ENCODE measurements at places on chromosomes 13 and 19. TPM values are rescaled to one million over a fixed set of nuclear protein-coding genes. Genes with fewer than 3 reads are reported as not detected.

GRCh38 chr13:29885989-29886388, 35.6 kb upstream of the UBL3 start:
- DNase-seq: no peak

The ZNF234 gene
- 11.0 TPM for polyA plus RNA-seq

The IZUMO2 gene
- 0.16 TPM for polyA plus RNA-seq

The DMKN gene
- 127 TPM for polyA plus RNA-seq

DNA sequence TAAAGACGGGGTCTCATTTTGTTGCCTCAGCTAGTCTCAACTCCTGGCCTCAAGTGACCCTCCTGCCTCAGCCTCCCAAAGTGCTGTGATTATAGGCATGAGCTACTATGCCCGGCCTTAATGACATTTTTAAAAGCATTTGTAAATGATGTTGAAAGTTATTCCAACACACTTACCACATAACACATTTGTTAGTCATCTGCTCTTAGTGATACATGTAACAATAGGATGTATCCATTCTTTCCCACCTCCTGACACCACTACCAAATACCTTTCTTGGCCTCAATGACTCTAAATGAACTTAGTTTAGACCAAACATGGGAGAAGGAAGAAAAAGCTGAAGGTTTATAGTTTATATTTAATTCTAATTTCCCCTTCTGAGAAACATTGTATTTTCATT, 59.8 kb upstream of the MEDAG start:
- DNase-seq: no peak

DNA sequence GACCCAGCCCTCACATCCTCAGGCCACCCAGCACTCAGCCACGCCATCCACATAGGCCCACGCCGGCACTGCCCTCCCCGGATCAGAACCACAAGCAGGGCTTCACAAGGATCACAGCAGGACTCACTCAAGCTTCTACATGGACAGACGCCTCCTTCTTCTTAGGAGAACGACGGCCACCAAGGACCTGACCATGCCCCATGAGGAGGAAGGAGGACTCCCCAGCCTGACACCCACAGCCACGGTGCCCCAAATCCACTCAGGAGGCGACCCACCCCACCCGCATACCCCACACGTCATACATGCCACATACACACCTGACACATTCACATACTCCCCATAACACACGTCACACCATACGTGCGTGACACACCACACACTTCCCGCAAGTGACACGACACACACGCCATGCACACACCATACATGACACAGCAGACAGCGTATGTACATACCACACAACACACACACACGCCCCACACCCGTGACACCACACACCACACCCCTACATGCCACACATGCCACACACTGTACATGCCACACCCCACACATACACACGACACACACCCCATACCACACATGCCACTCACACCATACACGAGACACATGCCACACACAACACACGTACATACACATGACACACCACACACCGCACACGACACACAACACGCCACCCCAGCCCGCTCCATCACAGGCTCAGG, 50.4 kb downstream of the MLLT1 start:
- DNase-seq: no peak

The TNNI3 gene
- 6.6 TPM for polyA plus RNA-seq

The KIR2DL4 gene
- not detected for polyA plus RNA-seq

DNA sequence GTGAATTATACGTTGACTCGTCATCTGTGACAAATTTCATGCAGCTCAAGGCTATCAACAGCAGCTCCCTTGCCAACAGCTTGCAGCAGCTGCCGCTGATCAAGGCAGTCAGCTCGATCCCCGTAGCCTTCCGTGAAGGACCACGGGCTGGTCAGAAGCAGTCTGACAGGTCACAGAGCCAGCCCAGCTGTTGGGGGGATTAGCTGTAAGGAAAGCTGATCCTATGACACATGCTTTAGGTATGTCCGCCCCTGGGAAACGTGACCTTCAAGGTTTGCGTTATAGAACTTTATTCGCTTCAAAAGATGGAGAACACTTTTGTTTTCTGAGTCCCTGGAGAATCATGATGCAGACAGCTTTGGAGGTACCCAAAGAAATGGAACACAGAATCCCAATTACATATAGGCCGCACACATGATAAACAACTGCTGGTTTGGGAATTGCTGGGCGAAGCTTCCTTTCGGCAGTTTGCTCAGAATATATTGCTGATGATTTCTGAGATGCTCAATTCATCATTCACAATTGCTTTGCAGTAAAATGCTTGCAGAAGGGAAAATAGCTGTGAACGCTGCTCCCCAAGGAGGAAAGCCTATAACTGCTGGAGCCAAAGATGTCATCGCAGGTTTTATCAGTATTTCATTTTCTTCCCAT, 62.6 kb upstream of the USP29 start:
- peak; percentile 82 for DNase-seq

GRCh38 chr19:17751912-17752273, 616 bp downstream of the FCHO1 start:
- DNase-seq: no peak

- DNase-seq: no peak
Observed at GRCh38 chr13:95703576-95703975, 26.6 kb downstream of the DNAJC3 start.

- DNase-seq: no peak
Observed at GRCh38 chr19:16441661-16442162, 30.1 kb downstream of the EPS15L1 start.

DNA sequence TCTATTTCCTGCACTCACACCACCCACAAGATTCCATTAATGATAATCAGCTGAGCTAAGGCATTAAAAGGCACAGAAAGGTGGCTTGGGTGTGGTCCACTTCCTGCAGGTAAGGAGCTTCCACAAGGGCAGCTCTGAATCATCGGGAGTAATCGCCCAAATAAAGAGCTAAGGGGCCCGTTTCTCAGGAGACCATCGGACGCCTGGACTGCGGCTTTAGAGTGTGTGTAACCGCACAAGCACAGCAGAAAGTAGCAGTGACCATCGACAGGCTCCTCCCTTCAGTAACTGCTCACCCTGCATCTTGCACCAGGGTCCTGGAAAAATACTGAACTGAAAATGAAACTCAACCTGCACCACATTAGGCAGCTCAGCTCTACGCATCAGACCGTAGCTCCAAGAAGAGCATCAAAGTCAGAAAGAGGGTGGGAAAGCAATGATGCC, 6.0 kb downstream of the STK24 start:
- no peak for DNase-seq

DNA sequence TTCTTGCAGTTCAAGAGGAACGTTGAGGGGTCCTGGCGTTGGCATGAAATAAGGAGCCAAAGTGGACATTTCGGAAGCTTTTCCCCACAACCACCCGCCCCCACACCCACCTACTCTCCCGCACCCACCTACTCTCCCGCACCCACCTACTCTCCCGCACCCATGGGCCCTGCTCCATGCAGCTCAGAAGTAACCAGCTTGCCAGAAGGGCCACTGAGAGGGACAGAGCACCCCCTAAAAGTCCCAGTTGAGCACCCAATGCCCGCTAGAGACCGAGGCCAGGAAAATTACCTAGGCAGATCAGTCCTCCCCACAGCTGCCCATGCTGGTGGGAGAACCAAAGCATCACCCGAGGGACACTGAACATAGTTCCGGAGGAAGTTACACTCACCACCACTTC, 11.8 kb downstream of the VSTM2B start:
- DNase-seq: no peak

- DNase-seq: no peak
Observed at GRCh38 chr19:10471909-10472308, 31.2 kb downstream of the KEAP1 start.

The CGB2 gene
- not detected for polyA plus RNA-seq

- peak; percentile 12 for DNase-seq
Observed at GRCh38 chr13:76307142-76307541, 579.1 kb downstream of the KCTD12 start.

The CD79A gene
- polyA plus RNA-seq: 0.49 TPM

Data from left renal cortex interstitium (tissue), 4 donors.